Natural killer cell treated with Interleukin-12 subunit alpha and Interleukin-12 subunit beta and Interleukin-15 and Interleukin-18, amount 100 ng/mL, for 72 hours (primary cell): ENCODE measurements at places on chromosomes 11 and 22.

- H3K36me3 ChIP-seq, result peaks cover 12% of the 10 kb centered on the region
- H3K4me3 ChIP-seq, result no peak overlapping the region
- H3K27me3 ChIP-seq, result no peaks in the 10 kb centered on the region
- no peak for DNase-seq
Measured at GRCh38 chr11:68266121-68266891, 5.5 kb downstream of the C11orf24 start.

GRCh38 chr11:133653336-133653735, 121.0 kb upstream of the OPCML start:
- H3K36me3 ChIP-seq, result no peaks in the 10 kb centered on the region
- H3K4me3 ChIP-seq, result no peak overlapping the region
- no peaks in the 10 kb centered on the region for H3K27me3 ChIP-seq
- no peaks in the 10 kb centered on the region for H3K4me1 ChIP-seq

- no peak overlapping the region for H3K27ac ChIP-seq
- DNase-seq, result no peak
- H3K27me3 ChIP-seq, result no peaks in the 10 kb centered on the region
- H3K36me3 ChIP-seq, result no peaks in the 10 kb centered on the region
- no peak overlapping the region for H3K4me3 ChIP-seq
- H3K4me1 ChIP-seq, result no peaks in the 10 kb centered on the region
Measured at GRCh38 chr11:17397311-17398002, 9.0 kb upstream of the KCNJ11 start.

DNA sequence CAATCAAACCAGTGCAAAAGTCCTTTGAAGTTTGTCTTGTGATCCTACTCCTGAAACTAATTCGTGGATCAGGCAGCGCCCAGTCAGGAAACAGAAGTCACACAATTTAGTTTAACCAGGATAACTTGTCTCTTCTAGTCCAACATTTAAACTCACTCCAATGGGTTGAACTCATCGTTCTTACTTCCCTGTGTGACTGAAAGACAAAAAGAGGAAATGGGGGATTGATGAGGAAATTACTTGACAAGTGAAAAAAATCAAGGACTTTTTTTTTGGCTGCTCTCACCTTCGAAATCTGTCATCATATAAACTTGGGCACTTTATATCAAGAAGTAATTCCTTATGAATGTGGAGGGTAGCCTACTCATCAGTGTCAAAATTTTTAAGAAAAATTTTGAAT, 78.4 kb downstream of the HSD17B12 start:
- H3K4me3 ChIP-seq, result no peak overlapping the region
- DNase-seq, result no peak
- H3K27me3 ChIP-seq, result no peaks in the 10 kb centered on the region

- no peaks in the 10 kb centered on the region for H3K36me3 ChIP-seq
- DNase-seq, result no peak
- no peak within 1 kb of the TSS for H3K4me3 ChIP-seq
- no peak within 1 kb of the TSS for H3K27ac ChIP-seq
- no peaks in the 10 kb centered on the region for H3K27me3 ChIP-seq
- H3K4me1 ChIP-seq, result no peaks in the 10 kb centered on the region
Measured at GRCh38 chr11:102798012-102798746, at the start of gene MMP1. Gene MMP1 (minus strand): TSS chr11:102798160. CDS start chr11:102798092, 68 bp downstream.

GRCh38 chr22:40648386-40648785, 11.9 kb upstream of the MRTFA start:
- H3K27me3 ChIP-seq, result peaks cover 2% of the 10 kb centered on the region
- H3K4me1 ChIP-seq, result peaks cover 11% of the 10 kb centered on the region
- no peaks in the 10 kb centered on the region for H3K36me3 ChIP-seq
- H3K4me3 ChIP-seq, result no peak overlapping the region
- DNase-seq, result no peak
- H3K27ac ChIP-seq, result no peak overlapping the region

- no peak overlapping the region for H3K4me3 ChIP-seq
- no peak for DNase-seq
- H3K27ac ChIP-seq, result no peak overlapping the region
- no peaks in the 10 kb centered on the region for H3K4me1 ChIP-seq
- H3K36me3 ChIP-seq, result no peaks in the 10 kb centered on the region
Measured at GRCh38 chr22:45787759-45788158, 116.1 kb downstream of the ATXN10 start.
